ENCODE measurements at places on chromosomes 12 and 14. TPM values are rescaled to one million over a fixed set of nuclear protein-coding genes. Genes with fewer than 3 reads are reported as not detected.

DNA sequence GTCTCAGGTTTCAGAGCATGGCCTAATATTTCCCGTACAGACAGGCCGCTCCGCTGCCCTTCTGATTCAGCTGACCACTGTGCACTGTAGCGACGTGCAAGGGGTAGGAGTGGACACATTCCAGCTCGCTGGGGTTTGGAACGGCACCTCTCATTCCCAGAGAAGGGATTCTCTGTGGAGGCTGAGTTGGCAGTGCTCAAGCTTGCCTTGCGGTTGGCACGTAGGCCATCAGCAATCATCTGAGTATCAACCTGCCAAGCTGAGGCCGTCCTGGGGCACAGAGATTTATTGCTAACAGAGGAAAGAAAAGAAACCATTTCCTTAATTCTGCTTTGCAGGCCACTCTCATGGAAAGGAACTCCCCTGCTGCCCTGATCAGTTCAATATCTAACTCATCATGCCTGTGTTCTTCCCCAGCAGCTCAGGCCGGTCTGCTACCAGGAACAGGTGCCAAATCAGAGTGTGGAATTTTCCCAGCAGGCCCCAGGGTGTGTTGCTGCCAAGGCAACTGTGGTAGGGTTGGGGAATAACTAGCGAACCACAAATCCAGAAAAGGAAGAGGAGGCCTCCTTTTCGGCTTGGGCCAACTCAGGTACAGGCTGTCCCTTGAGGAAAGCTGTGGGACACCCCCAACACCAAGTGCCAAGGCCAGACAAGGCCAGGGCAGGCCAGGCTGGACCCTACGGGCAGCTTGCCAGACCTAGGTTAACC, 92.5 kb downstream of the SSPN start:
- DNase-seq = no peak

DNA sequence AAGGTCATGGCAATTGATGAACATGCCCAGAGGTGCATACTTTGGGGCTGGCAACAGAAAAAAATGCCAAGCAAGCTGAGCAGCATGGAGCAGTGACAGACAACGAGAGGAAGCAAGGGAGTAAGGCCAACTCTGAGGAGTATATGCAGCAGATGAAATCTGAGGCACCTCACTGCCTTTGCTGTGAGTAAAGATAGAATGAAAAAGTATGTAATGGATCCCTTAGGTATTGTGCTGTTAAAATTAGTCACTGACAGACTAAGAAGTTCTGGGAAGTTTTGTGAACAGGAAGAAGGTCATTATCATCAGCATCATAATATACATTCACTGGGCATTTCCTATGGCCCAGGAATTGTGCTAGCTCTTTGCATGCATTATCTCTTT, 269.9 kb downstream of the DUSP6 start:
- no peak for DNase-seq

GRCh38 chr14:23414254-23414653, 6.2 kb upstream of the MYH6 start:
- no peak for DNase-seq

- DNase-seq = no peak
These were observed 1137.1 kb downstream of the FSCB start for GRCh38 chr14:43369710-43370564.

DNA sequence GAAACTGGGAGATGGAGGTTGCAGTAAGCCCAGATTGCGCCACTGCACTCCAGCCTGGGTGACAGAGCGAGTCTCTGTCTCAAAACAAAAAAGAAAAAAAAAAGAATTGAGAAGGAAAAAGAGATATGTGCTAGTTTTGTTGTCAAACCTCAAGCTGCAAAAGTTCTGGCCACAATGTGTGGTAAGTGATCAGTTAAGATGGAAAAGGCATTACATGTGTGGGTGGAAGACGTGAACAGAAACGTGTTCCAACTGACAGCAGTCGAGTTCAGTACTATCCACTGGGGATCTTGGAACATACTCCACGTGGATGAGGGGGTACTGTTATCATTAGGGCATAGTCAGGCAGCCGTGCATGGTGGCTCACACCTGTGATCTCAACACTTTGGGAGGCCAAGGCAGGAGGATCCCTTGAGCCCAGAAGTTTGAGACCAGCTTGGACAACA, 17.3 kb downstream of the GPR68 start:
- no peak for DNase-seq

DNA sequence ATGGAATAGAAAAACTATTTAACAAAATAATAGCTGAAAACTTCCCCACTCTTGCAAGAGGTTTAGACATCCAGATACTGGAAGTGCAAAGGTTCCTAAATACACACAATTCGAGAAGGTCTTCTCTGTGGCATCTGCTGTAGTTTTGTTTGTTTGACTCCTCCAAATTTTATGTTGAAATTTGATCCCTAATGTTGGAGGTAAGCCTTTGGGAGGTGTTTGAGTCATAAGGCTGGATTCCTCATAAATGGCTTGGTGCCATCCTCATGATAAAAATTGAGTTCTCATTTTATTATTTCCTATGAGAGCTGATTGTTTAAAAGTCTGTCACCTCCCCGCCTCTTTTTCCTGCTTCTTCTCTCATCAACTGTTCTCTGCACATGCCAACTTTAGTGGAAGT, 182.7 kb downstream of the MYRFL start:
- DNase-seq = no peak

GRCh38 chr14:75837151-75837787, 144.5 kb downstream of the TGFB3 start:
- DNase-seq = no peak

- peak; percentile 3 for DNase-seq
These were observed 95.9 kb upstream of the PPP2R5C start for GRCh38 chr14:101665478-101666078.

- DNase-seq = no peak
These were observed 41.9 kb upstream of the BDKRB2 start for GRCh38 chr14:96162741-96163140.

GRCh38 chr12:131675126-131676080, 35.5 kb upstream of the SFSWAP start:
- no peak for DNase-seq

DNA sequence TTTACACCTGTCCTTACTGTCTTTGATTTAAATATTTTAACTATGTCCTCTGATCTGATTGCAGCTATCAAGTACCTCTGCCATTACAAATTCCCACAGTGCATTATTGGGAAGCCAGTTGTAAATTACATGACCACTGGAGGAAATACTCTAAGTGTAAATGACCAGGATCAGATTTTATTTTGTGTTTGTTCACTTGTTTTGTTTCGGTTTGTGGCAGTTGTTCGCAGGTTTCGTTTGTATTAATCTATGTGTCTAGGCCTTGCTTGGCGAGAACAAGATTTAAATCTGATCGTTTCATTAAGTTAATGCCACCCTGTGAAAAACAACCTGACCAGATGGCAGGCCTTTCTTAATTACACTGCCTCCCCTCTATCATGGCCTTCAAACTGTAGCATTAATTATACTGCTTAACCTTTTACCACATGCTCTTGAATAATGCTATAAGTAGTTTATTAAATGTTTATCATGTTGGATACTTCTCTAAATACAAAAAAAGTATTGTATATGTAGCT, 990.1 kb downstream of the TMTC2 start:
- no peak for DNase-seq

GRCh38 chr12:109389146-109389545, 41.4 kb downstream of the MYO1H start:
- no peak for DNase-seq

GRCh38 chr12:49924628-49925246, 21.0 kb upstream of the FAIM2 start:
- no peak for DNase-seq

- peak; percentile 95 for DNase-seq
These were observed 2.1 kb upstream of the ARID2 start for GRCh38 chr12:45727301-45727979.

- no peak for DNase-seq
These were observed 20.2 kb downstream of the DCAF4 start for GRCh38 chr14:72946491-72946890.

- DNase-seq = no peak
These were observed 188.2 kb downstream of the TMTC2 start for GRCh38 chr12:82874945-82875344.

RNFT2 gene
- total RNA-seq = 1.7 TPM

SLC17A8 gene
- not detected for total RNA-seq

TUBA1A gene
- total RNA-seq = 312 TPM

TAS2R8 gene
- total RNA-seq = not detected

NGB gene
- not detected for total RNA-seq

TMEM121 gene
- total RNA-seq = 3.7 TPM

KDM2B gene
- 26.1 TPM for total RNA-seq

SOS2 gene
- total RNA-seq = 32.1 TPM

ANKS1B gene
- 10.7 TPM for total RNA-seq

CLEC2A gene
- 18.5 TPM for total RNA-seq

PPP2R3C gene
- 27.0 TPM for total RNA-seq

FOXG1 gene
- not detected for total RNA-seq
